Stimulated activated CD4-positive, alpha-beta T cell treated with anti-CD3 and anti-CD28 coated beads, Interleukin-15, amount 100 ng/mL, for 24 hours (primary cell): ENCODE measurements at places on chromosomes 3 and 15.

- no peak for DNase-seq
Observed at GRCh38 chr15:49848282-49848724, 227.5 kb downstream of the DTWD1 start.

GRCh38 chr3:180287703-180288102 lies 251.0 kb upstream of the PEX5L start:
- no peak for DNase-seq

GRCh38 chr3:1190569-1190968 lies 97.7 kb downstream of the CNTN6 start:
- no peak for DNase-seq

GRCh38 chr3:57268416-57268815 lies 24.1 kb downstream of the ASB14 start:
- DNase-seq = no peak

DNA sequence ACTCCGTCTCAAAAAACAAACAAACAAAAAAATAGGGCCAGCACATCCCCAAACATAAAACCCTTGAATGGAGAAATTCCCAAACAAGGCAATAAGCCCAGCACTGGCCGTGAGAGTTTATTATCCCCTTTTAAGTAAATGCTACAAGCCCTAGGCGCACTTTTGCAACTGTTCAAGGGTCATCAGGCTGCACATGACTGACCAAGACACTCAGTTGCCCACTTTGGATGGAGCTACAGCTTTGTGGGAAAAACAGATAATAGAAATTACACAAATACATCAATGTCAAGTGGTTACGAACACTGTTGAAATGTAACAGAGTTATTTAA lies 33.7 kb upstream of the ZNF445 start:
- no peak for DNase-seq

DNA sequence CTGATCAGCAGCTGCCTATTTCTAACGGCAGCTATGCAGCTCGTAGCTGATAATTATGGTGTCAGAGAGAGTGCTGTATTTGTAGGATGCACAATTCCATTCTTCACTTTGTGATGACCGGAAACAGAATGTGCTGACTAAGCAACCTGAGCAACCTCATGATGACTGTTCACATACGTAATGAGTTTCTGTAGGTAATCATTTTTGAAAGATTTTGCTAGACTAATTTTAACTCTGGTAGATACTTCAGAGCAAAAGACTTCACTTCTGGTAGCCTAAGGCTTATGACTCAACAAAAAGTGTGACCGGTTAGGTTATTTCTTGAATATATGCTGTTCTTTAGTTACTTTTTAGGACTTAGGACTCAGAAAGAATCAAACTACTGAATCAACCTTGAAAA lies 567.7 kb downstream of the NAALADL2 start:
- no peak for DNase-seq
